ENCODE measurements at places on chromosomes 3 and 15.

DNA sequence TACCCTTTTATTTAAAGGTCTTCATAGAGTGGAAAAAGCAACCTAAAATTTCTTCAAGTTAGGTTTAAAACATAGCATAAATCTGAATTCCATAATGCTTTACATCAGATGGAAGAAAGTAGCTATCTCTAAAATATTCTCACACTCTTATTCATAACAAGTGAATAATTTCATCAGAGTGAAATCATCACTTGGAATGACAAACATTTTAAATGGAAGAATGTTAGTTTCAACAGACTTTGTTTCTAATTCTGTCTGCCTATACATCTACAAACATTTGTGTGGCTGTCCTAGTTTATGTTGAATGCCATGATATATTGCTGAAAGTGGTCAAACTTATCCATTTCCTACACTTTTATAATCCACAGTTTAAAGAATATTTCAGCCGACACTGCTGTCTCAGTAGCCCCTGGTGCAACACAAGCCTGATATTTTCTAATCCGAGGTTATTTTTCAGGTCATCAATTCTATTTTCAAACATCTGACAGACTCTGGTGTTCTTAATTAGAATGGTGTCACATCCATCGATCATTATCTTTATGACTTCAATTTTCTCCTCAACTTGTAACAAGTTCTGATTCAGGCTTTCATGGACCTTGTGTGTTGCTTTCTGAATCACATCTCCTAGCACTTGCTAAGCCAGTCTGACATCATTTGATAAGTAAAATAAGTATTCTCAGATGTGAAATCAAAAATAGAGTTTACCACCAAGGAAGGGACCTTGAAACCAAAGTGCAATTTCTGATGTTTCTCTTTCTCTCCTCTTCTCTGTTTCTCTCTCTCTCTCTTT is 17.1 kb upstream of the CNTN3 start:
- no peak for DNase-seq

GRCh38 chr3:12571986-12572385 is 15.1 kb downstream of the MKRN2 start:
- DNase-seq = no peak

GRCh38 chr3:12427551-12427950 is 56.7 kb upstream of the TSEN2 start:
- DNase-seq = peak; percentile 64

DNA sequence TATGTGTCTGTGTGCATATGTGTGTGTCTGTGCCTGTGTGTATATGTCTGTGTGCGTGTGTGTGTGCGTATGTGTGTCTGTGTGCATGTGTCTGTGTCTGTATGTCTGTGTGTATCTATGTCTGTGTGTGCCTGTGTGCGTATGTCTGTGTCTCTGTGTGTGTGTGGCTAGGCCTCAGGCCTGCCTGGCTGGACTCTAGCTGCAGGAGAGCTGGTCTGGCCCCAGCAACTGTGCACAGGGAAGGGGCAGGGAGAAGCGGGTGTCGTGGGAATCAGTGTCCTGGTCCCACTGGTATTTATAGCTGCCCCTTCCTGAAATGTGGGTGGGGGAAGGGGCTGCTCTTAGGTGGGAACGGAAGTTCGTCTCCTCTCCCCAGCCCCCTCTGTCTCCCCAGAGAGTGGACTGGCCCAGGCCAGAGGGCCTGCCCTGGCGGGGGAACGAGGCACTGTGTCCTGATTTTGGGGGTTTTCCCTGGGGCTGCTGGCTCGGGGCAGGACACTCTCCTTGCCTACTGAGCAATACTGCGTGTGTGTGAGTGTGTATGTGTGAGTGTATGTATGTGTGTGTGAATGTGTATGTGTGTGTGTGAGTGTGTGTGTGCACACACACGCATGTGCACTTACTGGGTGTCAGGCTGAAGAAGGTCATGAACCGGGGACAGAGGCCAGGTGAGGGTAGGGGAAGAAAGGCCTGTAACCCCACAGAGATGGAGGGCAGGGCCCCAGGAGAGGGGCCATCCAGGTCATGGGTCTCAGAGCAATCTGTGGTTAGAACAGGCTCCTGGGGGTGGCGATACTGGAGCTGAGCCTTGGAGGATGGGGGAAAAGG is 6.6 kb downstream of the CSPG4 start:
- DNase-seq = no peak

DNA sequence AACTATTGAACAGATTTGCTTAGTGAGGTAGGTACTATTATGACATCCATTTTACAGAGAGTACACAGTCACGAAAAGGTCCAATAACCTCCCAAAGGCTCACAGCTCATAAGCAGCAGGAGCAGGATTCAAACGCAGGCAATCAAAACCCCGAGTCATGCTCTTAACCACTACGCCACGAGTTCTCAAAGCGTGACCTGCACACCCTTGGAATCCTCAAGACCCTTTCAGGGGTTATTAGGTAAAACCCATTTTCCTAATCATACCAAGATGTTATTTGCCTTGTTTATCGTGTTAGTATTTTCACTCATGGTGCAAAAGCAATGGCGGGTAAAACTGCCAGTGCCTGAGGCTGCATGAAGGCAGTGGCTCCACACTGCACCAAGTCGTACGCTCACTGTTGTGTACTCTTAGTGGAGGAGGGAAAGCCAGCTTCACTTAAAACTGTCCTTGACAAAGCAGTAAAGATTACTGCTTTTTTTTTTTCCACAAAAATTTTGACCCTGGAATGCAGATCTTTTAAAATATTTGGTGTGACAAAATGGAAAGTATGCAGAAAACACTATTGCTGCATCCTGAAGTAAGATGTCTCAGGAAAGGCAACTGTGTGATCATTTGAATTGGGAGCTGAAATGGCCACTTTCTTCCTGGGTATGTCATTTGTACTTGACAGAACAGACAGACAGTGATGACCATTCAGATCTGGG is 96.1 kb downstream of the IGF2BP2 start:
- no peak for DNase-seq

Data from suppressor macrophage treated with lipopolysaccharide for 1 hour (primary cell).